Midbrain (tissue), 1 donor: ENCODE measurements at places on chromosomes 1 and 21.

- DNase-seq, result no peak
Observed at GRCh38 chr1:24155011-24155782, 12.3 kb upstream of the IL22RA1 start.

DNA sequence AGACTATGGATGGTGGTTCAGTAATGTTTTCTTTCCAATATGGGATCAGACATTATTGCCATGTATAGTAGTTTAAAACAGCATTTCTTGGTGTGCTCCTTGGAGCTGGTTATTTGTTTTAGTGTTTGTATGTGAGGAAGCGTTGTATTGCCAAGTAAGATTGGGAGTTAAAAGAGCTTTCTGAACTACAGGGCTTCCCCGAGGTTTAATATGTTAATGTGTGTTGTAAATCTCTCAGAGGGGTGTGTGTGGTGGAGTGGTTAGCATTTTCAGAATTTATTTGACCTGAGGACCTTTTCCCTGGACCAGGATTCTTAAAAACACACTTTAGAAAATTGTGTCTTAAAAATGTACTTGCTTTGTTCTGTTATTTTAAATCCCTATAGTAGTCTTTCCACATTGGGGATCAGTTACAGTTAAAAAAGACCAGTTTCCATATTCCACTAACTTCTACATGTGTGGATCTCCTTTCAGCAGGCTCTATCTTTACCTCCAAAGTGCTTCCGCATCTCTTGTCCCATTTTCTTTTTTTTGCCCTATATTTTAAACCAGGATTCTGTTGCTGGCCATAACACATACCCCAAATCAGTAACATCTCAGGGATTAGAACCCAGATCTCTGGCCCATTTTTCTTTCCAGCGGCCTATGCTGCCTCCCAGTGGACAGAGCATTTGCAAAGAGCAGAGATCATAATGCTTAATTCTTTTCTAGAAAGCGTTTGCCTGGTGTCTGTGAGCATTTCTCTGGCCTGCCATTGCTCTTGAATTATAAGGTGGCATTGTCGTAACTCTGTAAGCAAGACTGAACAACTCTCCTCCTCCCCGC, 58.6 kb downstream of the PBX1 start:
- no peak for DNase-seq

DNA sequence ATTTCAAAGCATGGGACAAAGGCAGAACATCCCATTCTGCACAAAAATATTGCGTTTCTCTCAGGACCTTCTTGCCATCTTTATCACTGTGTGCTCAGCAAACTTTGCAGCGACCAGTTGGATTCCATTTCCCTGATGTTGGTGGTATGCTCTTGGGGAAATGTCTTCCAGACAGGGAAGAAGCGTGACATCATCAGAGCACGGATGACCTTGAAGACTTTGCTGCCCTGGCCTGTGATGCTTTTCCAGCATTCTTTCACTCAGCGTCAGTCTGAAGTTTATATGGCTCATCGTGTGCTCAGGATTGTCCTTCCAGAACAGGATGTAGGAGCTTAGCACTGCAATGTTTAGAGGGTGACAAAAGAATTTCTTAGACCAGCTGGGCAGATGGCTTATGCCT, 131.4 kb upstream of the F3 start:
- DNase-seq, result no peak

GRCh38 chr1:29478879-29479278, 242.6 kb downstream of the PTPRU start:
- DNase-seq, result no peak

- no peak for DNase-seq
Observed at GRCh38 chr1:59738591-59739015, 76.1 kb upstream of the HOOK1 start.

GRCh38 chr1:106980121-106980520, 76.4 kb upstream of the PRMT6 start:
- DNase-seq, result no peak

GRCh38 chr1:1374589-1374928, 448 bp downstream of the AURKAIP1 start:
- DNase-seq, result no peak

DNA sequence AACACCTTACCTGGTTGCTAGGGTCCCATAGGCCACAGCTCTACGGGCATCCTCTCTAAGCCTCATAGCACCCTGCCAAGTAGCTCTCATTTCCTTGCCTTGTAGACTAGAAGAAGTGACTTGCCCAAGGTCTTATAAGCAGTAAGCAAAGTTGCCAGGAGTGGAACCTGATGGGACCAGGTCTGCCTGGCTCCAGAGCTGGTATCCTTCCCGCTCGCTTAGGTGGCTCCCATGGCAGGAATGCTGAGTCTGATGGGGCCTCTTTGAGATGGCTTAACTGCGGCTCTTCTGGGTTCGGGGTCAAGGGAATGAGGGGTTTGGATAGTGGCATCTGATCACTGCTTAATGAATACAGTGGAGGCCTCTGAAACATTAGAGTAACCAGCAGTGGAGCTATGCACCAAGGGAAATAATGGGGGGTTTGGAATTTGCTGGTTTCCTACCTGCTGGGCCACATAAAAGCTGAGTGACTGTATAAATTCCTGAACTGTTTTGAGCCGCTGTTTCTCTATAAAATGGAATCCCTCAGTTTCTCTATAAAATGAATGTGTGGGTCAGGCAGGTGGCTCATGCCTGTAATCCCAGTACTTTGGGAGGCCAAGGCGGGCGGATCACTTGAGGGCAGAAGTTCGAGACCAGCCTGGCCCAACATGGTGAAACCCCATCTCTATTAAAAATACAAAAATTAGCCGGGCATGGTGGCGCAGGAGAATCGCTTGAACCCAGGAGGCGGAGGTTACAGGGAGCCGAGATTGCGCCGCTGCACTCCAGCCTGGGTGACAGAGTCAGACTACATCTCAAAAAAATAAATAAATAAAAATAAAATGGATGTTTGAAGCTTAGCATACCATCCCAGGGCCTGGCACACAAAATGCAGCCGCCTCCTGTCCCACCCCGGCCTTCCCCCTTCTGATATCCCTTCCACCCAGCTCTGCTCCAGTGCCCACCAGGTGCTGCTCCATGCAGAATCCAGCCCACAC, 12.4 kb downstream of the FAM151A start:
- DNase-seq, result no peak

GRCh38 chr1:60765204-60765603, 317.2 kb upstream of the NFIA start:
- peak; percentile 17 for DNase-seq

GRCh38 chr1:21517161-21517589, 8.0 kb downstream of the ALPL start:
- DNase-seq, result no peak

DNA sequence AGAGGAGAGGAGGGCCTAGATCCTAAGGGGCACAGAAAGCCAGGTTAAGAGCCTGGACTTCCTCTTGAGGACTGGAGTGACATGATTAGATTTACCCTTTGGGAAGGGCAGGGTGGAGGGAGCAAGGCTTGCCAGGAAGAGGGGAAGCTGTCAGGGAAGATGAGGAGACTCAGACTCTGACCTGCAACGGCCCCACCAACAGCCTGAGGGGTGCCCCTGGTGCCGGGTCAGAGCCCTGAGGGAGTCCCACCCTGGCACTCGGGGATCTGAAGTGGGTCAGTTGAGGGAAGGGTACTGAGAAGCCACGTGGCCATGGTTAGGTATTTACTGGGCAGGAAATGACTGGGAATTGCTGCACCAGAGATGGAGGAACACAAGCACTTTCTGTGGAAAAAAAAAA, 9.8 kb downstream of the ECE1 start:
- DNase-seq, result no peak

DNA sequence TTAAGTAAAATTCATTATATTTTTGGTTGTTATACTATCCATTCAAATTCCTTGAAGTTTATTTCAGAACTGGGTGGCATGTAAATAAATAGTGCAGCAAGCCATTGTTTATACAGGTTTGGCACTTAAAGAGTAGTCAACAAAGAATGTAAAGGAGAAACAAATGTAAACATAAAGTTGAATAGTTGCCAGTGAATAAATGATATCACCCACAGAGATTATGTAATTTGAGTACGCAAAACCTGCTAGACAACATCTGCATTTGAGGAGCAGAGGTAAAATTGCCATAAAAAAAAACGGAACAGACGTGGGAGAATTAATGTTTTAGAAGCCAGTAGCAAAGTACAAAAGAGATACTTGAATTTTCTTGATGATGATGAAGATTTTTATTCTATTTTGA, 111.6 kb downstream of the ADGRL2 start:
- DNase-seq, result no peak

GRCh38 chr1:111097356-111098099, 42.4 kb downstream of the DRAM2 start:
- no peak for DNase-seq

- DNase-seq, result no peak
Observed at GRCh38 chr1:198669023-198669698, 30.3 kb downstream of the PTPRC start.

GRCh38 chr1:35451125-35451528, 106.1 kb downstream of the KIAA0319L start:
- peak; percentile 87 for DNase-seq

DNA sequence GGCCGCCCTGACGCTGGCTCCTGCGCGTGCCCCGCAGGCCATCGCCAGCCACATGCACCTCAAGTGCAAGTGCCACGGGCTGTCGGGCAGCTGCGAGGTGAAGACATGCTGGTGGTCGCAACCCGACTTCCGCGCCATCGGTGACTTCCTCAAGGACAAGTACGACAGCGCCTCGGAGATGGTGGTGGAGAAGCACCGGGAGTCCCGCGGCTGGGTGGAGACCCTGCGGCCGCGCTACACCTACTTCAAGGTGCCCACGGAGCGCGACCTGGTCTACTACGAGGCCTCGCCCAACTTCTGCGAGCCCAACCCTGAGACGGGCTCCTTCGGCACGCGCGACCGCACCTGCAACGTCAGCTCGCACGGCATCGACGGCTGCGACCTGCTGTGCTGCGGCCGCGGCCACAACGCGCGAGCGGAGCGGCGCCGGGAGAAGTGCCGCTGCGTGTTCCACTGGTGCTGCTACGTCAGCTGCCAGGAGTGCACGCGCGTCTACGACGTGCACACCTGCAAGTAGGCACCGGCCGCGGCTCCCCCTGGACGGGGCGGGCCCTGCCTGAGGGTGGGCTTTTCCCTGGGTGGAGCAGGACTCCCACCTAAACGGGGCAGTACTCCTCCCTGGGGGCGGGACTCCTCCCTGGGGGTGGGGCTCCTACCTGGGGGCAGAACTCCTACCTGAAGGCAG, 23.4 kb upstream of the ARF1 start:
- DNase-seq, result no peak

DNA sequence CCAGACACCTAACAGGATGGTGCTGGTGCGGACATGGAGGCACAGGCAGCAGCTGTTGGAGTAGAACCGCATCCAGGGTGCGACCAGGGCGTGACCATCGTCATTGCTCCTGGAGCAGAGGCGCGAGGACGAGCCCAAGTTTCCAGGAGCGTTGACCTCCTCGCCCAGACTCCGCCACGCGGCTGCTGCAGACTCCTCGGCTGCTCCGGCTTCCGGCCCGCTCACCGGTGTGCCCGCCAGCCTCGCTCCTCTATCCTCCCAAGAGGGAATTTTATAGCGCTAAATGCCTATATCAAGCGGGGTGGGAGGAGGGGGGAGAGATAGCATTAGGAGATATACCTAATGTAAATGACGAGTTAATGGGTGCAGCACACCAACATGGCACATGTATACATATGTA, 5.3 kb upstream of the S100A12 start:
- DNase-seq, result no peak

DNA sequence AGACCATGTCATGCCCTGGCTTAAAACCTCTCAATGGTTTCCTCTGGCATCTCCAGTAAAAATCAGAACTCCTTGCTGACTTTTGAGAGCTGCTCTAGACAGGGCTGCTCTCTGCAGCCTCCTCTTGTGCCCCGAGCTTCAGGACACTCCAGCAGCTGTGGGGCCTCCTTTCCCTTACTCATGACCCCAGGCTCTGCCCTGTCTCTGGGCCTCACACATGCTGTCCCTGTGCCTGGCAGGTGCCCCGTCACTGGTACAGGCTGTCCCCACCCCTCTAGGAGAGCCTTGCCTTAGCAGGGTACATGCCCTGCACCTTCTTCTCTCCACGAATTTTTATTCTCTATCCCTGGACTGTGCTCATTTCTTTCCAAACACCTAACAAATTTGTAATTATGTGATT, 43.2 kb downstream of the HIVEP3 start:
- no peak for DNase-seq

DNA sequence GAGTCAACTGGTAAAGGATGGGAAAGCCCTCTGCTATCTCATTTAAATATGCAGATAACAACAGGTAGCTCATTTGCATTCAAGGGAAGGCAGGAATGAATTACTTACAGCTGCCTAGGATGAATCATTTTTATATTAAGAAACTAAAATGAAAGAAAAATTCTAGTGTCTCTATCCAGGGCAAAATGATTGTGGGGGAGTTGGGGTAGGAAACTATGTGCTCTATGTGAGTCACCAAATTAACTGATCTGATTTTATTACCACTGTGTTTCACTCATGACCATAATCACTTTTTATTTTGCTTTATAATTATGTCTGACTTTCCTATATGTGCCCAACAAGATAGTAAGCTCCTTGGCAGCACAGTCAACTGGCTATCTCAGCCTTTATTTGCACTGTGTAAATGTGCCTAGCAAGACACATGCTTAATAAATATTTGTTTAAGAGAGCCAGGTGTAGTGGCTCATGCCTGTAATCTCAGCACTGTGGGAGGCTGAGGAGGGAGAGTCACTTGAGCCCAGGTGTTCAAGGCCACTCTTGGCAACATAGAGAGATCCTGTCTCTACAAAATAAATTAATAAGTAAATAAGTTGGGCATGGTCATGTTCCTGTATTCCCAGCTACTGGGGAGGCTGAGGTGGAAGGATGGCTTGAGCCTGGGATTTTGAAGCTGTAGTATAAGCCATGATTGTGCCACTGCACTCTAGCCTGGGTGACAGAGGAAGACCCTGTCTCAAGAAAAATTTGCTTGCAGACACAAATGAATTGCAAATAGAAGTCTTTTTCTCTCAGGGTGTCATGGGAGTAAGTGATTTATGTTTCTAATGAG, 84.1 kb downstream of the SPAG17 start:
- DNase-seq, result no peak

DNA sequence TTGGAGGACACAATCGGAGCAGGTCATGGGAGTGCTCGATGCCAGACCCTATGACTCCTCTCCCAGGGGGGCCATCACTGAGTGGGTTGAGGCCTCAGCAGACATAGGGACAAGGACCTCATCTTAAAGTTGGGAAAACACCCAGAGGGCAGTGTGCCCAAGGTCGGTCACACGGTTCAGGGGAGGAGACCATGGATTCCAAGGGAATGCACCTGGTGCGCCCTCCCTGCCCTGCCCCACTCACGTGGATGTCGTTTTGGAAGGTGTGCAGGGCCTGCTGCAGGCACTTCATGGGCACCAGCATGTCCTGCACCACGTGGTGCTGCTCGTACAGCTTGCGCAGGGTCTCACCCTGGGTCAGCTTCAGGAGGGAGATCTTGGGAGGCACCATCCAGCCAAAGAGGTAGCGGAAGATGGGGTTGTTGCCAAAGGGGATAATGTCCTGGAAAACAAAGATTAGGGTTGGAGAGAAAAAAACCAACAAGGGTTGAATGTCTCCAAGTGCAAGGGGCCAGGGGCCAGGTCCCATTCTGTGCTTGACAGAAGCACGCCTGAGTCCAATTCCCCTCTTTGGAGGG, 33.1 kb downstream of the DHCR24 start:
- no peak for DNase-seq
